ELF-1 (cell line): ENCODE measurements at places on chromosomes 16 and 17.

- no peak for DNase-seq
Observed at GRCh38 chr16:15641753-15642556, 999 bp downstream of the MARF1 start.

GRCh38 chr16:73248316-73248715, 200.4 kb upstream of the ZFHX3 start:
- no peak for DNase-seq

GRCh38 chr16:88597856-88598491, 27.8 kb downstream of the ZC3H18 start:
- DNase-seq: no peak

DNA sequence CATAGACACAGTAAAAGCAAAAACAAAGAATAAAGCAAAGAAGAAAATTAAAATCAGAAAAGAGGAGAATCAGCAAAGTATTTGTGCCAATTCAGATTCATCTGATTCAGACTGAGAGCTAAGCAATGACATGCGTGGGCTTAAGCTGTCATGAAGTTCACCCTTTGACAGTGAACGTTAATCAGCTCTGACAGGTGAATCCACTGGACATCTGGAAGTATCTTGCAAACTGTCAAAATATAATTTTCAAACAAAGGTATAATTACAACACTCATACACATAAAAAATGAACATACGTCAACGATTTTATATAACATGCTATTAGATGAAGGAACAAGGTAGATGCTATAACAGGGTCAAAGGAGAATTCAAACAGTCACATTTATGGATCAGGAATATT, 596.3 kb upstream of the SALL1 start:
- no peak for DNase-seq

- peak; percentile 78 for DNase-seq
Observed at GRCh38 chr17:57986841-57987580, 1.0 kb downstream of the VEZF1 start.

GRCh38 chr17:57677301-57677700, 67.8 kb downstream of the CCDC182 start:
- no peak for DNase-seq

DNA sequence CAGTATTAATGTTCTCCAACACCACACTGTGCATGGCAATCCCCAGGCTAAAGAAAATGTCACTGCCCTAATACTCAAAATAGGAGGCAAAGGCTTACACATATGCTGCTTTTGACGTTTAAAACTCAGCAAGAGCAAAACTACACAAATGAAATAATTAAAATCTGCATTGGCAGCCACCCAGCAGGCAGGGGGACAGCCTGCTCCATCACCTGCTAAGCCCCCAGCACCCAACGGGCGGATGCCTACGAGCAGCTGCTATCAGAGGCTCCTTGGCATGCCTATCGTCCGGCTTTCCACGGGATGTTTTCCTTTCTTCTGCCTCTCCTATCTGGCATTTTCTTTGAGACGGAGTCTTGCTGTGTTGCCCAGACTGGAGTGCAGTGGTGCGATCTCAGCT, 337.5 kb downstream of the SOX9 start:
- DNase-seq: no peak

DNA sequence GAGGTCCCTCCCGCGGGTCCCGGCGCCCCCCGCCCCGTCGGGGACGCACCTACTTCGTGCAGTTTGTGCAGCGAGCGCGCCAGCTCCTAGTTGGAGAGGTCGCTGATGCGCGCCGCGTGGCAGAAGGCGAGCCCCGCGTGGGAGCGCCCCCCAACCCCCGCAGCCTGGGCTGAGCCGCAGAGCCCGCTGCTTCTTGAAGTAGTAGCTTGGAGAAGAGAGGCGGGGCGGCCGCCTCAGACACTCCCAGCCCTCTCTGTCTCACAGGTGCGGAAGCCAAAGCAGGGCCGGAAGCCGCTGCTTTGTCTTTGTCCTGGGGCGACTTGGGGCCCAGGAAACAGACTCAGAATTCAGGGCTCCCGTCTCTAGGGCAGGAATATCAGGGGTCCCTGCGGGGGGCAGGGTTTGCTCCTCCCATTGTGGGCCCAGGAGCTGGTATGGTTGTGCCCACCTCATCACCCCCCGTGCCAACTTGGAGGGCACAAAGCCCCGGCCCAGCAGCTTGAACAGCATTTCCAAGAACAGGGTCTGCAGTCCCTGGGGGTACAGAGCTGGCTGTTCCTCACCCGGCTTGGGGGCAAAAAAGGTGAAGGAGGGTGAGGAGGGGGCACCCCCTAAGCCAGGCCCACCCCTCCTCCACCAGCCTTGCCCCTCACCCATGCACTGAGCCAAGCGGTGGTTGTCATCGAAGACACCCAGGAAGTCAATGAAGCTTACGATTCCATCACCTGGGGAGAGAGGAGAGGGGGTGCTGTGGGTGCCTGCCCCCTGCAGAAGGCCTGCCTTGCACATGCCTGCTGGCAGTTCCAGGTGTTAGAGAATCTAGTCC, 13.5 kb downstream of the SPATA32 start:
- DNase-seq: peak; percentile 73

GRCh38 chr16:66653581-66654350, 42.8 kb downstream of the CMTM4 start:
- DNase-seq: no peak

- no peak for DNase-seq
Observed at GRCh38 chr16:69443927-69444631, 19.7 kb downstream of the CYB5B start.

DNA sequence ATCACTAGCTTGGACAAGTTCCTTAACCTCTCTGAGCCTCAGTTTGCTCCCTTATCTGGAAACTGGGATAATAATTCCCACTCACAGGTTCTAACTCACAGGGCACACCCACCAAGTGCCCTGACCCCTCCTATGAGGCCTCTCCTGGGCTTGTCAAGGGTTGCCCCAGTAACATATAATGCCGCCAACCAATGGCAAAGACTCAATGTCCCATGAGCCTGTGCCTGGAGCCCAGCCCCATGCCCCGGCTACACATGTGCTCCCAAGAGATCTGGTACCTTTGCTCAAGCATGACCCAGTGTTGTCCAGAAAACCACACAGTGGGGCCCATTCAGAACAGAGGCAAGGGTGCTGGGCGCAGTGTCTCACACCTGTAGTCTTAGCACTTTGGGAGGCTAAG, 8.5 kb upstream of the FBXL19 start:
- DNase-seq: no peak

DNA sequence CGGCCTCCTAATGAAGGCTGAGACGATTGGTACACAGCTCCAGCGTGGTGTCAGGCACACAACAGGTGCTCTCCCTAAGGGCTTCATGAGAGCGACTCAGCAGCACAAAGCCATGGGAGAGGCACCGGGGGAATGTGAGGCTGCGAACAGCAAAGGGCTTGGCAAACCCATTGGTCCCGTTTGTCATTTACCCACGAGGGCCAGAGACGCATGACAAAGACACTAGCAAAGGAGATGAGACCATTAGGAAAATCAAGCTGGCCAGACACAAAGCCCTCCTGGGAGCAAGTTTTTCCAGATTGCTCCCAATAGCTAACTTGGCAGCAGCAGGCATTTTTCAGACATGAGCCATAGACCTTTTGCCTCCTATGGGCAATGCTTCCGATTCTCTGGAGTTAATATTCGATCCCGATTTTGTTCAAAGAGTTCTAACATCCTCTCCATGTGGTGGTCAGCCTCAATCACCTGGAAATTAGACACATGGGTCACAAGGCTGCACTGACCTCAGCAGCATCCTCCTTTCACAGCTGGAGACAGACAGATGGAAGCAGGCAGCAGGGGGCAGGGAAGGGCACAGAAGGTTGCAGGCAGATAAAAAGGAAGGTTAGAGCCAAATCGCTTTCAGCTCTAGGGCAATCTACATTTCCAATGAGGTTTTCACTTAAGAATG, 38.2 kb downstream of the TK2 start:
- peak; percentile 84 for DNase-seq

DNA sequence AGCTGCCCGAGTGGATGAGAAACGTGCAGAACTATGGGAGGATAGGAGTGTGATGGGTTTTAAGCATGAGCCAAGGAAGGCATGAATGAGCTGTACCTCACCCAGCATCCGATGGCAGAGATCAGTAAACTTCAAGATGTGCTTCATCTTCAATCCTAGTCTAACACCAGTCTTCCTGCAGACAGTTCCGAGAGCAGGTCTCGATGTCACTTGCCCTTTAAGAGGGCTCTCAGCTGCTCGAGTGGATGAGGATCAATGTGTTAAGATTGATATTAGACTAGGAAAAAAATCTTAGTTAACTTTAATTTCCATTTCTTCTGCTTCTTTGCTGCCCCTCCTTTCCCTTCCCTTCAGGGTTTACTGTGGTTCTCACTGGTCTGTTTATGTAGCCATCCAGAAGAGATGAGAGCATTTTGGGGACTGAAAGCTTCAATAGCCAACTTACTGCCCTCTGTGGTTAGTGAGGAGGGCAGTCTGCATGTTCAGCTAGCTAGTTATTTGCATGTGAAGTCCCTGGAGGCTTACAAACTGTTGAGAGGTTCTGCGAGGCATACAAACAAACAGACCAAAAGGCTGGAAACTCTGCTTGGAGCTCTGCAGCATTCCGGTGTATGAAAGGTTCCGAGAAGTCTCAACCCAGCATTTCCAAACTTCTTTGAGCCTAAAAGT, 15.3 kb downstream of the KLHL36 start:
- no peak for DNase-seq
